Ureter (tissue), 1 donor: ENCODE measurements at places on chromosomes 2 and 18.

DNA sequence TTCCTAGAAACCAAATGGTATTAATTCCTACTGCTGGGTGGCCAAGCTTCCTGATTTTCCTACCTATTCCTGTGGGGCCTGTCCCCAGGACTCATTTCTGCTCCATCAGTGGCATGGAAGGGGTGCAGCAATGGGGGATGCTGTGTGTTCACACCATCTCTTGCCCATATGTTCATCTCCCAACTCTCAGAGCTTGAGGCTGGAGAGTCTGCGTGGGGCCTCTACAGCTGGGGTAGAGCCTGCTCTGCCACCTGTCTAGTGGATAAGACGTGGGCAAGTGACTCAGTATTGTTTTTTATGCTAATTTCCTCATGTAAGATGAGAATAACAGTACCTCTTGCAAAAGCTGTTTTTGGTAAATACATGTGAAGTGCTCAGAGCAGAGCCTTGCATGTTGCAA, 149.8 kb downstream of the ACTR3 start:
- no peak for DNase-seq

- no peak for DNase-seq
These were observed 73.9 kb downstream of the NDUFA10 start for GRCh38 chr2:239951129-239951734.

DNA sequence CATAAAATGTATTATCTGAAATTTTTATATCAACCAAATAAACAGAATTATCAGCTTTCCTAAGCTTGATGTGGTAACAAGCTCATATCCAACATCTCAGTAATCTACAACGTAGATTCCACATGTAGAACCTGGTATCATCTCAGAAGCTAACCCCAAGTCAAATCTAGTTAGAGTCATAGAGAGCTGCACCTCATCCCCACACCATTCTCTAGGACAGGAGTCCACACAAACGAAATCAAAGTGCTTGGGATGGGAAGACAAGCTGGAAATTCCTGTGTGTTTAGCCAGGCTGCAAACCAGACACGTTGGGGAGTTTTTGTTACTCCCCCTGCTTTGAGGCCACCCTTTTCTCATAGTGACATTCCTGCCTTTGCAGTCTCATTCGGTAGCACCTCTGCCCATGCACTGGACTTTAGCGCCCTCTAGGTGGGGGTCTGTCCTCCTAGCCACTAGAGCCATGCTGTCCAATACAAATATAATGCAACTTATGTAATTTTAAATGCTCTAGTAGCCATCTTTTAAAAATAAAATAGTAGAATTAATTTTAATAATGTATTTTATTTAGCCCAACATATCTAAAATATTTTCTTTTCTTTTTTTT, 28.1 kb upstream of the SATB2 start:
- DNase-seq, result no peak

DNA sequence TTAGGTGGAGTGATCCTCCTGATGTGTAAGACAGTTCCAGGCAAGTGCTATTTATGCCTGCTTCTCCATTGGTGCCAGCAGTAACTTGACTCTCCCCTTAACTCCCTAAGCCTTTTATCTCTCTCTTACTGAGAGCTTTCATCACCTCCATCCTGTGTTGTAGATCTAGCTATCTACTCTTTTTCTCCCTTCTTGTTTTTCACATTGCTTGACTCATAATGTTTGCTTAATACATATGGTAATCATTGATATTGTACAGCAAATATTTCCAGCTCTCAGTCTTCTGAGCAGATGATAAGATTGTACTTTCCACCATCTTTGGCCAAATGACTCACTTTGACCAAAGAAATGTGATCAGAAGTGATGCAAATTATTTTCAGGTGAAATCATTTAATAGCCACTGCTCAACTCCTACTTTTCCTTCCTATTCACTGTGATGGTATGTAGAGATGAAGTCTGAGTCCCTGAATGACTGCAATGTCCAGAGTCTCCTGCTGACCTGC, 165.0 kb downstream of the PLCL1 start:
- no peak for DNase-seq

GRCh38 chr2:136239079-136239685, 121.2 kb upstream of the CXCR4 start:
- DNase-seq, result no peak

DNA sequence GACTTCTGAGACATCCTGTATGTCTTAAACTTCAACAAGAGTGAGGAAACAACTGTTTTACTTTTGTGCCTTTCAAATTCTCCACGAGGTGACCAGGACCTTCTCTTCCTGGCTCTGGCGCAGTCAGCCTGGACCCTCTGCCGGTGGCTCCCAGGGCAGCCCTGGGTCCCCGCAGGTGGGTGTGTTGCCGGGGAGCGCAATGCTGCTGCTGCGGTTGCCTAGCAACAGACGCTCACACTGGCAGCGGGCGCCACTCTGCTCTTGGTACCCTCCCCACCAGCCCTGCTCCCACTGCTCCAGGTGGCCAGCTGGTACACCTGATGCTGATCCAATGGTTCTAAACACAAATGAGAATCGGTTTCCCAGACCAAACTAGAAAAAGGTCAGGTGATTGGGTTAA, 58.7 kb downstream of the GNAL start:
- no peak for DNase-seq

DNA sequence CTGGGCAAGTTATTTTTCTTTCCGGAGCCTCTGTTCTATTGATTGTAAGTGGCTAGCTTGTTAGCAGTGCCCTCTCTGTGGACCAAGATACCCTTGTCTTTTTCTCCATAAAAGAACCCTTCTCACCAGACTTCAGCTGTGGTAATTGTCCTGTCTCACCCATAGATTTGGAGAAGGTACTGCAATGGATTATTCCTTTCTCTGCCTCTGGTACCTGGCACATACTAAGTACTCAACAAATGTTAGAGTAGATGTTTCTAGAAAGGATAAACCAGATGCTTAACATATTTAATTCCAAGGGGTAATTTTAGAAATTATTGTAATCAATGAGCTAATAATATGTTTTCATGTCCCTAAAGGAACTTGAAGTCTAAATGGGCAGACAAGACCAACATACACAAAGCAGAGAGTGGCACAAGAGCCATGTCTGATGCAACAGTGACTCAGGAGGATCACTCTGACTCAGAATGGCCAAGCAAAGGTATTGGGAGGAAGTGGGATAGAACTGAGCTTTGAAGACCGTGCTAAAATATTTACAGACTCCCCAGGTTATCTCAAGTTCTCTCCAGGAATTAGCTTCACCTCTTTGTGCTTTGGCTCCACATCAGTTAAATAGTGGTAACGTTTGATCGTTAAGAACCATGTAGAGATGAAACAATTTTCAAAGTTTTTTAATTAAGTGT, 129.7 kb upstream of the OSR1 start:
- DNase-seq, result no peak

DNA sequence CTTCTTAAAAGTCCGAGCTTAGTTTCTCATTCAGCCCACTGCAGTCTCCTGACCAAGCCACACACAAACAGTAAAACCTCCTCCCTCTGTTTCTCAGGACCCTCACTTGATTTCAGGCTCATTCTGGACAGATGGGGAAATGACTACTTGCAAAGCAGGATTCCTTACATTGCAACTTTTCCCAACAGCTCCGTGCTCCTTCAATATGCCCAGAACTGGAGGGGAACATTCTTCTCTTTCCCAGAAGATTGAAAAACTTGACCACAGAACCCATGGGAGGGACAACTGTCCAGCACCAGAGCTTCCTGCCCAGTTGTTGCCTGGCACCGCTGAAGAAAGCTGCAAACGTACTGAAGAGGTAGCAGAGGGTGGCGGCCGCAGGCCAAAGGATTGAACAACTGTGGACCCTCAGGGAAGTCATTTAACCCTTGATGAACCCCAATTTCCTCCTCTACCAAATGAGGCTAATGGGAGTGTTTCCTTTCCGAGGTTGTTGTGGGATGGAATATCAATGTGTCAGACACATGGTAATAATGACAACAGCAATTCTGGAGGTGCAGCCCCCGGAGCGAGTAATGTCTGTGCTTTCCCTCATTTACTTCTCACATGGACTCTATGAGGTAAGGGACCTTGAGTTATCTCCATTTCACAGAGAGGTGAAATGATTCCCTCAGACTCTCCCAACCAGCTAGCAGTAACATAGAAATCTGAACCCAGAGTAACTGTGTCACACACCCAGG, 25.0 kb downstream of the BCL11A start:
- DNase-seq, result no peak

GRCh38 chr2:9430316-9431293, 7.2 kb downstream of the CPSF3 start:
- no peak for DNase-seq

GRCh38 chr2:20093263-20094141, 42.1 kb upstream of the LAPTM4A start:
- no peak for DNase-seq

DNA sequence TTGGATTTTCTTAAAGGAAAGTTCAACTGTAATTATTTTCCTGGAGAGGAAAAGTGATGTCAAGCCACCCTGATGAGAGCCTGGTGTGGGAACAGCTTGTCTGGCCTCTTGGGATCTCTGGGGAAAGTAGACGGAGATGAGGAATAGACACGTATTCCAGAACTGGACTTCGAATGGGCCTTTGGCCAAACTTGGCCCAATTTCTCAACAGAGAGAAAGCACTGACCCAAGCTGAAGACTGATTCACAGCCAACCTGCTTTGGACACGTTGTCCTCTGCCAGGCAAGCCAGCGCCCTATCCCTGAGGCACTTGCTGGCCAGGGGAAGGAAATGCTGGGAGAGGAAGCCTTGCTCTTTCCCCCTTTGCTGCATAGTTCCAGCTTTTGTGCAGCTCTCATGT, 70.8 kb upstream of the CTAGE1 start:
- no peak for DNase-seq

- no peak for DNase-seq
These were observed 2.5 kb upstream of the TTLL4 start for GRCh38 chr2:218708086-218708485.

- DNase-seq, result no peak
These were observed 82.1 kb downstream of the ZBTB7C start for GRCh38 chr18:48326901-48327675.

DNA sequence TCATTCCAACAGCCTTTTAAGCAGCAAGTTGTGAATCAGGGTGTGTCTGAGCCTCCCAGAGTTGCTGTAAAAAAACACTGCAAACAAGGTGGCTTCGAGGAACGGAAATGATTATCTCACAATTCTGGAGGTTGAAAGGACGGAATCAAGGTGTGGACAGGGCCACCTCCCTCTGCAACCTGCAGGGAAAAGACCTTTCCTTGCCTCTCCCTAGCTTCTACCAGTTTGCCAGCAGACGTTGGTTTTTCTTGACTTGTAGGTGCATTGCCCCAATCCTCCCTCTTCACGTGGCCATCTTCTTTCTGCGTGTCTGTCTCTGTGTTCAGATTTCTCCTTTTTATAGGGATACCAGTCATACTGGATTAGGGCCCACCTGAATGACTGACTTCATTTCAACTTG, 24.8 kb upstream of the TMEM131 start:
- DNase-seq, result no peak

- no peak for DNase-seq
These were observed 31.2 kb upstream of the GTF2A1L start for GRCh38 chr2:48586433-48586832.

DNA sequence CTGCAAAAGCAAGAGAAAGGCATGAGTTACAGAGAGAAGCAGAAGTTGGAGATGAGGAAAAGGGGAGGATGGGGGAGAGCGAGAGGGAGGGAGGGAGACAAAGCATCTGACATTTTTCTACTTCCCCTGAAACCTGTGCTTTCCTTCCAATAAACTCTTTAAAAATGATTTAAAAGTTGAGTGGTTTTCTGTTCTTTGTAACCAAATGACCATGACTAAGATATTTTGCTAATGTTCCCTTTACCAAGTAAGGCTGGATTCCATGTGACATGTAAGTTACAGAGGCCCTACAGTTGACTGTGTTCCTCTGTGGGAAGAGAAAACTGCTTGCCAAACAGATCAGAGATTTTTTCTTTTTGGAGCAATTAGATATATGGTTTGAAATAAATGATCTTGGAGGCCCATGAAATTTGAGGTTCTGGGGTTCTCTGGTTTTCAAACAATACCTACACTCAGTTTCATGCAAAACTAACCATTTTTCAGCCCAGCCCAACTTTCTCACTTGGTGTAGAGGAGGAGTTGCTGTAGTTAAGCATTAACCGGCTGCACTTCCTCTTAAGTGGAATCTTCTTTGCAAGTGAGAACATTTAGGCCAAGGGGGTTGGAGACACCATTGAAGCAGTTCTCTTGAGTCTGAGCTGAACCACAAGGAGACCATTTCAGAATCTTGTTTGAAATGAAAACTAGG, 34.5 kb downstream of the INSIG2 start:
- DNase-seq, result no peak

DNA sequence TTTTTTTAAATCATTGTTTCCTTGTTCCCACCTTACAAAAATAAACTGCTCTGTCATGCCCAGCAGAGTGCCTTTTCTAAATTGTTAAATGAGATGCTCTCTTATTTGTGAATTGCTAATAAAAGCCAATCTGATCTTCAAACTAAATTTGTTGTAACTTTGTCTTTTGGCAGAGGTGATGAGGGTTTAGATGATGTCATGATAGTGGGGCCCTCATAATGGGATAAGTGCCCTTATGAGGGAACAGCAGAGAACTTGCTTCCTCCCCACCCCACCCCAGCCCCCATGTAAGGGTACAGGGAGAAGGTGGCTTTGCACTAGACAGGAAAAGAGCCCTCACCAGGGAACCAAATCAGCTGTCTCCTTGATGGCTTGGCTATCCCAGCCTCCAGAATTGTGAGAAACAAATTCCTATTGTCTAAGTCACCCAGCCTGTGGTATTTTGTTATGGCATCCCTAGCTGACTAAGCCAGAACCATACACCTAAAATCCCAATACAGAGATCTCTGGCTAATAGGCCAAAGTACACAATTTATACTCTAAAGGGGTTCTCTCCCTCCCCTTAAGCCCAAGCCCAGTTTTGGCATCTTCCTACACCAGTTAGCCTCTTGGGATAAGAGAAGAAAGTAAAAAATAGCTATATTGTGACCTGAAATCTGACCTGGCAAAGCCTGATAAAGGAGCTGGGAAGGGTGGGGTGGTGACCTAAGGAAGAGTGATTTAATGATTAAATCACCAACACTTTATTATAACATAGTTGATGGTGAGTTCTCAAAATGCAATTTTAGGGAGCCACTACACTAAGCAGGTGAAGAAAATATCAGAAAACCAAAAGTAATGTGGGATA, 40.3 kb upstream of the HNRNPA3 start:
- DNase-seq, result no peak

GRCh38 chr2:23584054-23584745, 199.2 kb downstream of the KLHL29 start:
- no peak for DNase-seq

DNA sequence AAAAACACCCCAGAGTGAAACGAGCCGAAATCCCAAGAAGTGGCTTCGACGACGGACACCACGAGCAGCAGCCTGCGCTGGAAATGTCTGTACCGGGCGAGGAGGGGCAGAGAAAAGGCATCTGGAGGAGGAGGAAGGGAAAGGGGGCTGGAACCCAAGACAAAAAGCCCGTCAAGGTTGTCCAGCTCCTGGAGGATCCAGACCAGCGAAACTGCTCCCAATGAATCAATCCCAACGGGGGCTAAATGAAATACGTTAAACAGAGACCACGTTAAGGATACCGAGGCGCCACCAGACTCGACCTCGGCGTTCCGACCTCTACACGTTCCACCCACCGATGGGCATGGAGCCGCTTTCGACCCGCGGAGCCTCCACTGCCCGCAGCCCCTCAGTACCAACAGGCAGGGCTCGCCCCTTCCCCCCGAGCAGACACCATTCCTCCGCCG, 400 bp downstream of the CCDC88A start:
- DNase-seq, result no peak
